ENCODE measurements at places on chromosomes 1 and 21.

GRCh38 chr1:147273409-147274336 lies 31.2 kb downstream of the CHD1L start:
- DNase-seq = no peak

DNA sequence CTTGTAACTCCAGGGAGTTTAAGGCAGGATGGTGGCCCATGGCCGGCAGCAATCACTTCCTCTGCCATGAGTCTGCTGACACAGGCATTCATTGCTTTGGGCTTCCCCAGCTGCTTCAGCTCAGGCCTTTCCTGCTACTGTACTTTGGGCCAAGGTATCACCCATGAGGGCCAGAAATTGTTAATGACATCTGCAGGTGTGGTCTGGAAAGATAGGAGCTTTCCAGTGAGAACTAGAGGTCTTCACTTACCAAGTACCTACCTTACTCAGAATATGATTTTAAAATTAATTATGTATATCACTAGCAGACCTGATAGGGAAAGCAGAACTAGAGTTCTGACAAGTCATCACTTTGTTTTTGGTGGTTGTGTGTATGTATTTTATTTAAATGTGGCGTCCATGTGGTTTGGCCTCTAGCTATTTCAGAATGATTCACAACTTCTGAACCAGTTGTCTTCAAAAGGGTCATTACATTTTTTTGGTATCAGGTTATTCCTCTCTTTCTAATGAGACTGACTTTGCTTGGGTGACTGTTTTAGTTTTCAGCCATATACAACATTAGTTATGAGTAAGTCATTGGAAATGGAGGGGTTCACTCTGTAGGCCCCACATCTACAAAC lies 2.7 kb downstream of the RGL1 start:
- DNase-seq = no peak

- no peak for DNase-seq
Observed at GRCh38 chr1:36350659-36351226, 27.3 kb upstream of the EVA1B start.

GRCh38 chr1:111332190-111332589 lies 41.5 kb downstream of the CHIA start:
- DNase-seq = no peak

DNA sequence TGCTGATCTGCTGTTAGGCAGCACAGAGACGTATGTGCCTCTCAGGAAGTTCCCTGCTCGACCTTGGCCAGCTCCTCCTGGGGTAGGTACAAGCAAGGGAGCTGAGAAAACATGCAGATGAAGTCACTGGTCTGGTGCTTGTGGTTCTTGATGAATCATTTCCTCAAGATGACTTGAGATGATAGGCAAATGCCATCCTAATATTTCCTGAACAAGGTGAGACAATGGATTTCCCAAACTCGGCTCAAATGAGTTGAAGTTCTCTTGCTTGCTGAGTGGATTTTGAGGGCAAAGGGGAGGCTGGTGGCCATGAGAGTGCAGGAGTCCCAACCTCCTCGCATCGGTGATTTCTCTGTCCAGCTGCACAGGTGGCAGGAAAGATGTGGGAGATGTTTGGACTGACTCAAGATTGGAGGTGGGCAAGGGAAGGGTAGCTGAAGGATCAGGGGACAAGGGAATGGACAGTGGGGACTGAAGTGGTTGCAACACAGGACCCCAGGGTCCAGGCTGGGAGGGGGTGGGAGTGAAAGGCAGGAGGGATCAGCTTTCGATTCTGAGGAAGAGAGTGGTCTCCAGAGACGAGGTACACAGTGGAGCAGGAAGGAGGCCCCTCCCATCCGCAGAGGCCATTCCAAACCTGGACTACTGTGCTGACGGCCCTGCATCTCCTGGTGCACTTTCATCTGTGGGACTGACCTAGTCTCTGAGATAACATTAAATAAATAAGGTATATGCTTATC lies 63.9 kb downstream of the CAPN2 start:
- DNase-seq = no peak

- DNase-seq = no peak
Observed at GRCh38 chr1:84758968-84759491, 68.8 kb upstream of the SSX2IP start.

Measured in left hindlimb (tissue), 1 donor.